CD8-positive, alpha-beta memory T cell (primary cell): ENCODE measurements at places on chromosomes 4 and X.

DNA sequence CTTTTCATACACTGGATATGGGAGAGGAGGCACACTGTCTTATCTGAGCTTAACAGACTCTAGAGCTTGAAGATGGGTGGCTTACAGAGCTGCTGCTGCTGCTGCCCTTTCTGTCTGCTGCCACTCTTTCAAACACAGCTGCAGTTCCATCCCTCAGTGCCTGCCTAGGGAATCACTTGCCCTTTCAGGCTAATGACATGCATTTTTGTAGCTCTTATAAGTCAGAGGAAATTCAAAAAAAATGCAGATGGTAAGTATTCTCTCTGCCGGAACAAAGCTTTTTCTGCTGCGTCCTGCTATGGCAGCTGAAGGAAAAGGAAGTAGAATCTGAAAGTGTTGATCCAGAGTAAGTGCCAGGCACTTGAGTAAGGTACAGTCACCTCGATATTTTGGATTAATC, 460.4 kb upstream of the DIAPH2 start:
- no peak for DNase-seq

DNA sequence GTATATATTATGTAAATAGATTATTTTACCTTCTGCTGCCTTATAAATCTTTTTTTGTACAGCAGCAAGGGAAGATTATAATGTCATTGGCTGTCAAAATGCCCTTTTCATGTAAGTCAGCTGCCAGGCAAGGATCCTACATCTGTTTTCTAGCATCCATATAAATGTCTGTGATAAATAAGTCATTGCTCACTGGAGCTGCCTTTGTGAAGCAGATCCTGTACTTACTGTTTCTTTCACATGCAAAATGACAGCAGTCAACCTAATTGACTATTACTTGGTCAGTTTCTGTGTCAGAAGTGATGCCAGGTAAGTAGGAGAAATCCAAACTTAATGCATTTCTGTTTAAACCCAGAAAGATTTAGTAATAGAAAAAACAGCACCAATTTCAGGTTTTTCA, 620.7 kb downstream of the RPA4 start:
- no peak for DNase-seq

DNA sequence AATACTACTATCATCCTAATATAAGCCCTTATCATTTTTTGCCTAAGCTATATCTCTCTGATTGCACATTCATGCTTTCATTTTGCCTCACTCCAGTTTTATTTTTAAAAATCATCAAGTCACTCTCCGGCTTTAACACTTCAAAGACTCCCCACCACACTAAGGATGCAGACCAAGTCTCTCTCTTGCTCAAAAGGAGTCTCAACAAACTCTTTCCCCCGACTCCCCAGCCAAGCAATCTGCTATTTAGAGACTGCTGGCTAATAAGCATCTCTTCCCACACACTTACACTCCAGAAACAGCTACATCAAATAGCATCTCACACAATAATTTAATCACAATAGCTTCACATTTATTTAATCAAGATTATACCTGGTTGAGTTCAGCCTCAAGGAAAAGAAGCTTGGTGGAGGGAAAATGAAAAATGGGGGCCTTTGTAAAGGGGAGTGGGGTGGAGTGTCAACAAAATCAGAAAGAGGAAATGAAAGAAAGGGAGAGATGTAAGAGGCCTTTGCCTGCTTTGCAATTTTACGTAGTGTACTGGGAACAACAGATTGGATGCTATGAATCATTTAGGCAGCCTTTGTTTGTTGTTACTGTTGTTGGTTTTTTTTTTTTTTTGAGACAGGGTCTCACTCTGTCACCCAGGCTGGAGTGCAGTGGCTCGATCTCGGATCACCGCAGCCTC, 104.1 kb upstream of the MCF2 start:
- DNase-seq = no peak

DNA sequence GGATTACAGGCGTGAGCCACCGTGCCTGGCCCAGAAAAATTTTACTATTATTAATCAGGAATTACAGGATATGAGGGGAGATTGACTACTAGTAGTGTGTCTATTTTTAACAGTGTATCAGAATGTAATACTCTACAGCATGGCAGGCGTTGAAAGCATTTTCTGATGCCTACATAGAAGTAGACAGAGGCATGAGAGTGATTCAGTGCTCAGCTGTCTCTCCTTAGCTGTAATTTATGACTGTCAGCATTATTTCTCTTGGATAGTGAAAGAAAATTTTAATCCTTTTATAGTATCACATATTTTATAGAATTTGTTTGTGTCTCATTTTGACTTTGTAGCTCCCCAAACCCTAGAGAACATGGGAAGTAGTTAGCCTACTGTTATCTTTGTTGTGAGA, 20.7 kb downstream of the ARHGAP24 start:
- DNase-seq = no peak

- no peak for DNase-seq
Observed at GRCh38 chrX:11579636-11580600, 85.8 kb downstream of the ARHGAP6 start.

DNA sequence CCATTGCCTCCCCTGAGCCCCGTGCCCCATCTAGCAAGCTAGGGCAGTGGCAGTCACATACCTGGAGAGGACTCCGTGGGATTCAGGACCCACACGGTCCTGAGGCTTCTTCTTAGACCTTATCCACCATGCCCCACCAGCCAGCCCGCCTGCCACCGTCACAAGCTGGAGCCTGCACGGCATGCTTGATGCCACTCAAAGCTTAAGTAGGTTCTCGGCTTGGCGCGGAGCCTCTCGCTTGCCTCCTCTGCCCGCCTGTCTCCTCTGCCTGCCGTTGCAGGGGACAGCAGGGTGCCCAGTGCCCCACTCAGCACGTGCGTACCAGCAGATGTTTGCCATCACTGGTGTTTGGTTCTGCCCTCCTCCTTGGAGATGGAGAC, 14.1 kb downstream of the PSAPL1 start:
- DNase-seq = no peak

GRCh38 chrX:16305187-16305586, 137.9 kb downstream of the MAGEB17 start:
- DNase-seq = no peak

DNA sequence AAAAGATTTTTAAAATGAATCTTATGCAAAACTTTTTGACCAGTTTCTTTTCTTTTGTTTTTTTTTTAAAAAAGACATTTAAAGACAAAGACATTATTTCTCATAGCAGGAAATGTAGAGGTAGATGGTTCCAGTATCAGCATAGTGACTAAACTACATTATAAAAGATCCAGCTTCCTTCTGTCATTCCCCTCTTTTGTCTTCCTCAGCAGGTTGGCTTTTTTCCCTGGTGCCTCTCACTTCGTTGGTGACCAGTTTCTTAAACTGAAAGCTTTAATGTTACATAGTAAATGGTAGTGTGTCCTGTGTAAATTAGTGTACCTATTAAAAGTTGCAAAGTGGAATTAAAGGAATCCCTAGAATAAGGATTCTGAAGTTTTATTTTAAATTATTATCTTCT, 36.1 kb downstream of the DCK start:
- DNase-seq = no peak

DNA sequence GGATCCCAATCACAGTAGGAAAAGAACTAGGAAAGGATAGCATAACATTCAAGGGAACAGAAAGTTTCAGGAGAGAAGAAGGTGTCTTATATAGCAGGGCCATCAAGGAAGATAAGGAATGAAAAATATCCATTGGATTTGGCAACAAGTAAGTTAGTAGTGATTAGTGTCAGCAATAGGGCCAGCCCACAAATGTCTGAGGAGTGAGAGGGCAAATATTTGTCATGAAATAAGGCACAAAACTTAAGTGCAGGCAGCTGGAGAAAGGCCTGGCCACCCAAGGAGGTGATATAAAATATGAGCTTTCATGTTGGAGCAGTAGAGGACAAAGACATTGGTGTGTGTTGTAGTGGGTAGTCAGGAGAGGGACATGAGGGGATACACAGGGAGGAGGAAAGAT, 132.1 kb downstream of the COL4A6 start:
- DNase-seq = no peak

GRCh38 chr4:3406431-3406830, 35.3 kb upstream of the HGFAC start:
- DNase-seq = no peak

- DNase-seq = peak; percentile 36
Observed at GRCh38 chr4:8403173-8403753, 37.3 kb downstream of the ACOX3 start.

DNA sequence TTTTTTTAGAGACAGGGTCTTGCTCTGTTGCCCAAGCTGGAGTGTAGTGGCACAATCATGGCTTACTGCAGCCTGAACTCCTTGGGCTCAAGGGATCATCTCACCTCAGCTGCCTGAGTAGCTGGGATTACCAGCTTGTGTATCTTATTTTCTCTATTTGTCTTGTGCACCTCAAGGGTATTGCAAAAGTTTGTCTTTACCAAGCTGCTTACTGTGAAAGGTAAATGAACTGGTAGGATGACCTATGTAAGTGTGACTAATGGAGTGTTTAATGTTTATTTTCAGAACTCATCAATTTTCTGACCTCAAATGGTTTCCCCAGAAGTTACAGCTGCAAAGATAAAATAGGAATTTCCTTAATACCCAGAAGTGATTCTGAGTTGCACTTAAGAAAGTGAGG, 5.3 kb upstream of the FGA start:
- no peak for DNase-seq

DNA sequence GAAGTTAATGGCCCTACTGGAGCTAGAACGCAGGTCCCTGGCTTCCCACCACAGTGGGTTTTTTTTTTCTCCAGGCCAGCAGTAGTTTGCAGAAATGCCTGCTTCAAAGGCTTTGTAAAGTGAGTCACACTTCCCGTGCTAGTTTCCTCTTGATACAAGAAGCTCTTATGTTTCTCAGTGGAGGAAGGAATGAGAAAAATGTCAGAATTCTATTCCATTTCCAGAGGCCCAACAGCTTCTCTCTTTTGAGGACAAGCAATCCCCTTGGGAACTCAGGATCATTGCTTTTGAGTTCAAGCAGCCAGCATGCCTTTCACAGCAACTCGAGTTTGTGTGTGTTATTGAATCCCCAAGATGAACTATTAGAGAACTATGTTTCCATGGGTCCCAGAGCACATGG, 134.3 kb downstream of the GUCY2F start:
- no peak for DNase-seq

DNA sequence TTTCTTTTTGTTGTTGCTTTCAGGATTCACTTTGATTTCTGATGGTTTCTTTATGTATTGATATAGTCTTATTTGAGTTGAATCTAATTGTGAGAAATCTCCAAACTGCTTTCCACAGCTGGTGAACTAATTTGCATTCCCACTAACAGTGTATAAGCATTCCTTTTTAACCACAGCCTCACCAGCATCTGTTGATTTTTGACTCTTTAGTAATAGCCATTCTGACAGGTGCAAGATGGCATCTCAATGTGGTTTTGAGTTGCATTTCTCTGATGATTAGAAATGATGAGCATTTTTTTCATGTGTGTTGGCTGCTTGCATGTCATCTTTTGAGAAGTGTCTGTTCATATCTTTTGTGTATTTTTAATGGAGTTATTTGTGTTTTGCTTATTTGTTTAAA, 1023.1 kb downstream of the SH3BGRL start:
- DNase-seq = no peak

DNA sequence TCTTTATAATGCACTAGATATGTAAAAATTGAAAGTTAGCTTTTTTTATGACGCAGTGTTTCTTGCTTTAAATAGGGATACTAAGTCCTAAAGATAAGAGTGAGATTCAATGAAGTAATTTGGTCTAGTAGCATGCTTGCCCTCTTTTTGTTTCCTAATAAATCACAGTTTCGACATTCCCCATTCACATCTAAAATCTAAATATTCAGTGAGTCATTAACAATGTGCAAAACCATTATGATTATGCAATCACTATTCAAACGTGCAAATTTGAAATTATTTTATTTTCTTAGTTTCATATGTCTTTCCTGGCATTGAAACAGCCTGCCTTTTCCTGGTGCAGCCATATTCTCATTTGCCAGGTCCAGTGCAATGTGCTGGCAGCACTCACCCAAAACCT, 1350.5 kb upstream of the PABPC4L start:
- no peak for DNase-seq

DNA sequence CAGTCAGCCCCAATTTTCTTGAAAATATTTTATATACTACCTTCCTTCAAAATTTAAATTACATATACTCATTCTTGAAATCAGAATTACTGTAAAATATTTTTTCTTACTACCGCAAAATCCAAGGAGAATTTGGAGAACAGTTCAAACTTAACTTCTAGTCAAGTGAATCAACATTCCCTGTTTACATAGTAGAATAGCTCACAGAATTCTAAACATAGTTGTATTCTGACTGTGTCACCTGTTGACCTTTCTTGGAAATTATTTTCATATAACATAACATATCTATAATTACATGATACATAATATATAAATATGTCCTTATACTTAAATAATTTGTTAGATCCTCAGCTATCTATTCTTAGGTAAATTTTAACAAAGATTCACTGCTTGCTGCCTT, 31.0 kb upstream of the FGF5 start:
- no peak for DNase-seq

DNA sequence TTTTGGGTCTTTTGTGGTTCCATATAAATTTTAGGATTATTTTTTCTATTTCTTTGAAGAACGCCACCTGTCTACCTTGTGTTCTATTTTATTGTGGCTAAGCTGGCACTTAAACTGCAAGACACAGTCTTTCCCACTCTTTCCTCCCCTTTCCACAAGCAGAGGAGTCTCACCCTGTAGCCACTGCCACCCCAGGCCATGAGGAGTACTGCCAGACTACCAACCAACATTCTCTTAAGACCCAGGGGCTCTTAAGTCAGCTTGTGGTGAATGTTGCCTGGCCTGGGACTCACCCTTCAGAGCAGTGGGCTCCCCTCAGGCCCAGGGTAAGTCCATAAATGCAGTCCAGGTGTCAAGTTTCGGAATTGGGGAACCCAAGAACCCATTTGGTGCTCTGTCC, 58.0 kb upstream of the FMR1 start:
- DNase-seq = no peak

GRCh38 chr4:4413373-4413725, 26.4 kb downstream of the NSG1 start:
- no peak for DNase-seq

GRCh38 chr4:121375262-121375661, 5.6 kb downstream of the QRFPR start:
- no peak for DNase-seq

GRCh38 chr4:4985844-4986243, 33.4 kb downstream of the CYTL1 start:
- no peak for DNase-seq

DNA sequence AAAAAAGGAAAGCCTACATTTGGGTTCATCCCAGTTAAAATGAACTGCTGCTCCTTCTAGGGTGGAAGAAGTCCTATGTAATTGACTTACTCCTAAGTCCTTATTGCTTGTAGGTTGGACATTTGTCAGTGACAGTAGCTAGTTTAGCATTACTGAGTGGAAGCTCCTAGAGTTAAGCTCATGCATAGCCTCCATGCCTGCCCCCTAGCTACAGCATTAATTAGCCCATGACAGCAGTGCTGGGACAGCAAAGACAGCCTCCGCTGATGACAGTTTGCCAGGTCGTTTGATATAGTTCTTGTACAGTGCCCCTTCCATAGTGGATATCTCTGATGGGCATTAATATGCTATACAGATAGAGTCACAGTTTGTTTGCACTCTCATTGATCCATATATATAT, 18.7 kb upstream of the GALNTL6 start:
- no peak for DNase-seq
